Hematopoietic multipotent progenitor cell treated with erythropoietin and hydrocortisone succinate and interleukin-3 and kit ligand, for 6 days (in vitro differentiated cells): ENCODE measurements at places on chromosomes 12 and 14.
A peak's percentile ranks its signal among the peaks of the same experiment; 100 is the strongest.

DNA sequence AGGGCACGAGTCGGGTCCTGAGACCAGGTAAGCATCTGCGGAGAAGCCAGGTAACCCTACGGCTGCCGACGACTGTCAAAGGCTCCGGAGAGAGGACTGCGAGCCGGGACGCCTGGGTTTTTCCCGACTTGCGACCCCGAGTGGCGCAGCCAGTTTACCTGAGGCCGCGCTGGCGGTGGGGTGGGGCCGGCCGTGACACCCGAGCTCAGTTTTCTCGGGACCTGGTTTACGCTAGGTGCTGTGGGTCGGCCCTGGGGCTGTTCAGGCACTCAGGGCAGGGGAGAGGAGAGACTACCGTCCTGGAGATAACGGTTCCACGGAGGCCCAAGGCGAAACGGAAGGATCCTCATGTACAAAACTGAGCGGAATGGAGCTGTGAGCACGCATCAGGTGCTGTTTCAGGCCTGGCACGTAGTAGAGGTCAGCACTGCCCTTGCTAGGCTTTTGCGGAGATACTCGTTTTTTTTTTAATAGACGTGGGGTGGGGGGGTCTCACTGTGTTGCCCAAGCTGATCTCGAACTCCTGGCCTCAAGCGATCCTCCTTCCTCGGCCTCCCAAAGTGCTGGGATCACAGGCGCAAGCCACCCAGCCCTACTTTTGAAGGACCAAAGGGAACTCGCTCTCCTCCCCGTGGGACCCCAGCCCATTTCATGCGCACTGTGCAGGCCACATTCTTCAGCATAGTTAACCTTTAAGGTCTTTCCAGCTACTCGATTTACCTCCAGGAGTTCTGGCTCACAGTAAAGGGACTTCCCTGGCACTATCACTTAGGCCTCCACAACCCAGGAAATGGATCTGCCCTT, 471 bp downstream of the MTRFR start:
- peak; percentile 62 for DNase-seq

GRCh38 chr12:103912069-103912468, 18.1 kb upstream of the HSP90B1 start:
- no peak for DNase-seq

DNA sequence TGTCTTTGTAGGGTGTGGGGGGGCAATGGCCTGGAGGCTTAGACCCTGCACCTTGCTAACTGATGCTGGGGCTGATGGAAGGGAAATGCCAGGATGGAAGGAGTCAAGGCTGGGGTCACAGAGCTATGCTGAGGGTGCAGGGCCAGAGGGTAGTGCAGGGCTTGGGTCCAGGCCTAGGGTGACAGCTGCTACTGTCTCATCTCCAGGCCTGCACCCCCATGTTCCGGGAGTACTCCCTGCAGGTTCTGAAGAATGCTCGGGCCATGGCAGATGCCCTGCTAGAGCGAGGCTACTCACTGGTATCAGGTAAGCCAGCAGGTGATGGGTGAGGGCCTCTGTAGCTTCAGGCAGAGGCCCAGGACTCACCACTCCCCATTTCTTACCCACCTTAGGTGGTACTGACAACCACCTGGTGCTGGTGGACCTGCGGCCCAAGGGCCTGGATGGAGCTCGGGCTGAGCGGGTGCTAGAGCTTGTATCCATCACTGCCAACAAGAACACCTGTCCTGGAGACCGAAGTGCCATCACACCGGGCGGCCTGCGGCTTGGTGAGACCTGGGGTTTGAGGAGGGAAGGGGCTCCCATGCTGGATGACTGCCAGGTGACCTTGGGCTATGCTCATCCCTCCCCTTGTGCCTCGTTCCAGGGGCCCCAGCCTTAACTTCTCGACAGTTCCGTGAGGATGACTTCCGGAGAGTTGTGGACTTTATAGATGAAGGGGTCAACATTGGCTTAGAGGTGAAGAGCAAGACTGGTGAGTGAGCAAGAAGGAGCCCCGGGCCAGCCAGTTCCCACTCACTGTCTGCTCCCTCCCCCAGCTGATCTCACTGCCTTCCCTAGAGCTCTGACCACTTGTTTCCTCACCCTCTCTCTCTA, 4.1 kb downstream of the SHMT2 start:
- no peak for DNase-seq

DNA sequence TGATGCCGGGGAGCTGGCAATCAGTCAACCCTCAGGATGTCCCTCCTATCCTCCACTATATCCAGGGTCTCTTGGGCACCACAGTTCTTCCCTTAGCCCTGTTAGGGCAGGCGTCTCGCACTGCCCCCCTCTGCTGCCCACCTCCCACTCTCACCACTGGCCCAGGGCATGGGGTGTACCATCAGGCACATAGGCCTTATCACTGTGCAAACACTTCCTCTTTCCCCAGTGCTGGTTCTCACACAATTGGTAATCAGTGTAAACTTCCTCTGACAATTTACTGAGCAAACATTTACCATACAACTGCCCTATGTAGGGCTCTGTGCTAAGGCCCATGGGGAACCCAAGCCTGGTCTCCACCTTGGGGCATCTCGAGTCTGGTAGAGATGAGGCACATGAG, 20.1 kb upstream of the TMED10 start:
- DNase-seq = peak; percentile 81

DNA sequence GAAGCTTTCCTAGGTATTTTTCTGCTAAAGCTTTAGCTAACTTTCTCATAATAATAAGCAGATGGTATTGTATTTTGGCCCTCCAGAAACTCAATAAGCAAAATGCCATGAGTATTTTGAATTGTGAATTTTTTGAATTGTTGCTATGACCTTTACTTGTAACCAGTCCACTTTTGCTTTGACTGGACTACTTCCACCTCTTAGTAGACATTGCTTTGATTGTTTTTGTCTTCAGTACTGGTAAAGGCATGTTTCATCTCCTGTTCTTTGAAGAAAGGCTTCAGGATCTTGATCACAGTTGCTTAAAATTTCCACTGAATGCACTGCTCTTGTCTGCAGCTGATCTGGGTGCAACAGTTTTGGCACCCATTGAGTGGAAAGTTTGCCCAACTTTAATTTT, 102.3 kb downstream of the TRMT5 start:
- no peak for DNase-seq

GRCh38 chr12:33529810-33530209, 90.2 kb upstream of the SYT10 start:
- peak; percentile 3 for DNase-seq

DNA sequence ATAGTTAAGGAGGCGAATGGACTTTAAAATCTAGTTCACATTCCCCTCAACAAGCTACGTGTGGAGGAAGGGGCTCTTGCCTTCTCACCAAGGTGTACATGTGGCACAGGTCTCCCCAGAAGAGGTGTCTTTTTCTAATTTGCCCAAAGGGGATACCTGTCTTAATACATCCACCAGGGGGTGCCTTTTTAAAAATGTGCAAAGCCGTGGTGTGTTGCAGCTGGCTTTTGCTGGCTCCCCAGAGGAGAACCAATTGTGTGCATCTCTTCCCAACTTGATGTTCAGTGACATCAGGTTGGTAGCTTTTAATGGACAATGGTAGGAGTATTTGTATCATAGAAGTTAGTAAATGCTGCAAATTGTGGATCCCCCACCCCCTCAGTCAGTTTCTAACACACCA, 33.8 kb downstream of the CREBL2 start:
- DNase-seq = peak; percentile 77

- no peak for DNase-seq
Observed at GRCh38 chr14:24055971-24056799, 4.4 kb downstream of the CARMIL3 start.

DNA sequence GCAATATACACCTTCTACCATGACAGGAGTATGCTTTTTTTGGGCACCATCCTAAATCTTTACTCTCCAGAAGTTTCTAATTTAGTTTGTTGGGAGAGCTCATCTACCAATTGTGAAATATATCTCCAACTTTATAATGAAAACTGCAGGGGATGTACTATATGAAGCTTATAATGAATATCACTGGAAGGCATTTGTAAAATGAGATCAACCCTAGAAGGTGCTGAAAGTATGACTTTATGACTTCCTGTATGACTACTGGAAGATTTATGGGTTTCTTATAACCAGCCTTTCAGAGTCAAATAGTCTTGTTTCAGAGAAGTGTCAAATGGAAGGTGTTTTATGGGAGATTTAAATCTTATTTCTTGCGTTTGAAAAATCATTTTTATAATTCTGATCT, 122.9 kb downstream of the MYRFL start:
- DNase-seq = no peak

DNA sequence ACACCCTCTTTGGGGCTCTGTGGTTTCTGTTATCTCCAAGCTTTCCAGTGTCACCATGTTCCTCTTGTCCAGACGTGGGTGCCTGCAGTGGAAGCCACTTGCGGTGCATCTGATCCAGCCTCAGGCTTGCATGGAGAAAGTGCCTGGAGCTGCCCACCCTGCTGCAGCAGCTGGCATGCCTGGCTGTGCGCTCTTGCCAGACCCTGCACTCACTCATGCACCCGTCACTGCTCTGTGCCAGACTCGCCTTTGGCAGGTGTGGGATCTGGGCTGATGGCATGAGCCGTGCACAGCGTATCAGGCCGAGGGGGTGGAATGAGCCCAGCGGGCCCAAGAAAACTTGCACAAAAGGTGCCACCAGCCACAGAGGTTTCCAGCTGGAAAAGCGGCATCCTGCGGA, 105.1 kb downstream of the MNAT1 start:
- DNase-seq = no peak

- DNase-seq = no peak
Observed at GRCh38 chr14:101602466-101602840, 41.2 kb downstream of the DIO3 start.

- no peak for DNase-seq
Observed at GRCh38 chr12:110546339-110546738, 36.8 kb downstream of the PPTC7 start.

GRCh38 chr14:92565040-92565717, 51.6 kb downstream of the RIN3 start:
- DNase-seq = no peak

- no peak for DNase-seq
Observed at GRCh38 chr14:104384776-104385071, 194.8 kb upstream of the C14orf180 start.

GRCh38 chr14:61308198-61308597, 13.2 kb upstream of the PRKCH start:
- DNase-seq = no peak

DNA sequence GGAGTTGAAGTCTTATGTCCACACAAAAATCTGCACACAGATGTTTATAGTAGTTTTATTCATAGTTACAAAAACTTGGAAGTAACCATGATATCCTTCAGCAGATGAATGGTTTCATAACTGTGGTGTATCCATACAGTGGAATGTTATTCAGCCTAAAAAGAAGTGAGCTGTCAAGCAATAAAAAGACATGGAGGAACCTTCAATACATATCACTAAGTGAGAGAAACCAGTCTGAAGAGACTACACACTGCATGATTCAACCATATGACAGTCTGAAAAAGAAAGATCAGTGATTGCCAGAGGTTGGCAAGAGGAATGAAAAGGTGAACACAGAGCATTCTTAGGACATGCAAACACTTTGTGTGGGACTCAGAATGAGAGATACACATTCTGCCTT, 18.6 kb upstream of the IFNG start:
- DNase-seq = no peak

DNA sequence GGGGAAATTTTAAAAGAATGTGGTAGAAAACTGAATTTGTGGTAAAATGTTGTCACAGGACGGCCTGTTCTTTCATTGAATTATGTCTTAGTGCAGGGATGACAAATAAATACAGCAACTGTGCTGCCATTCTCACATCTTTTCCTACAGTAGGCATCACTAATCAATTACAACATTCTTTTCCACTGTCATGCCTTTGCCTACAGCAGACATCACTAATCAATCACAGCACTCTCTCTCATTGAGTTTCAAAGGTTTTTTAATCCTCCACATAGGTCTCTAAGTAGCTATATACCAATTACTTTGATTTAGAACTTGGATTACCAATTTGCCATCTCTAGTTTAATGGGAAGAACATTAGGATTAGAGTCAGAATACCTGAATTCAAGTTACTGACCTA, 30.1 kb downstream of the NTF3 start:
- no peak for DNase-seq

- DNase-seq = peak; percentile 57
Observed at GRCh38 chr14:55133416-55133815, 4.4 kb downstream of the LGALS3 start.

DNA sequence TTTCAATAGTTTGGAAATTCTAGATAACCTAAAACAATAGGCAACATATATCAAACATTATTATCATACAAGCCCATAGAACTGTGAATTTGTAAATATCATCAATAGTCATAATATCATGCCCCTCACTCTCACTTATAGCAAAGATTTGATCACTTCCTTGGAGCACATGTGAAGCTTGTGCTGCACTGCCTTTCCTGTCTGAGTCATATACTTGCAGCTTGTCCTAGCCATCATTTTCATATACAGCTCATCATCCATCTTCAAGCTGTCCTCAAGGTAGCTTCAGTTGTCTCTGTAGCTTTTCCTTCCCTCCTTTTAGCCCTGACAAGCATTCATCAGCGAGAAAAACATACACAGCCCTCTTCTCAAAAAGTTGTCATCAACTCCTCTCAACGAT, 746.5 kb upstream of the FOXG1 start:
- DNase-seq = no peak
